ENCODE measurements at places on chromosomes 13 and 19. TPM values are rescaled to one million over a fixed set of nuclear protein-coding genes. Genes with fewer than 3 reads are reported as not detected.

The KPNA3 gene
- total RNA-seq, result 55.6 TPM

The TEKTIP1 gene
- 0.97 TPM for total RNA-seq

The BRCA2 gene
- total RNA-seq, result 1.2 TPM

The GRWD1 gene
- total RNA-seq, result 16.0 TPM

The CIRBP gene
- 297 TPM for total RNA-seq

The SLC46A3 gene
- total RNA-seq, result 18.7 TPM

The ZNF234 gene
- 9.9 TPM for total RNA-seq
